ENCODE measurements at places on chromosomes 5 and 9.

DNA sequence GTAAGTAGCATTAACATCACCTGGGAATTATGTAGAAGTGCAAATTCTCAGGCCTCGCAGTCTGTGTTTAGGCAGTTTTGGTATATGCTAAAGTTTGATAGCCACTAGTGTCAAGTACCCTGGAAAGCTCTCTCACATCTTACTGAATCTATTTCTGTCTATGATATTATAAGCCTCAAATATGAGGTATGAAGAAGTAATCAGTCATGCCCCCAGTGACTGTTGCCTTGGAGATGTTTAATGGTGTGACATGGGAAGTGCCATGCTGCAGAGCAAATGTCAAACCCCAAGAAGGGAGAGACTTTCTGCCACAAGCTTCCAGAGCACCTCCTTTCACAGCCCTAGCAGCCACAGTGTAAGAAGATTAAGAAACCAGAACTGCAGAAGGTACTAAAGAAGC, 9.8 kb upstream of the PDE8B start:
- DNase-seq = no peak

DNA sequence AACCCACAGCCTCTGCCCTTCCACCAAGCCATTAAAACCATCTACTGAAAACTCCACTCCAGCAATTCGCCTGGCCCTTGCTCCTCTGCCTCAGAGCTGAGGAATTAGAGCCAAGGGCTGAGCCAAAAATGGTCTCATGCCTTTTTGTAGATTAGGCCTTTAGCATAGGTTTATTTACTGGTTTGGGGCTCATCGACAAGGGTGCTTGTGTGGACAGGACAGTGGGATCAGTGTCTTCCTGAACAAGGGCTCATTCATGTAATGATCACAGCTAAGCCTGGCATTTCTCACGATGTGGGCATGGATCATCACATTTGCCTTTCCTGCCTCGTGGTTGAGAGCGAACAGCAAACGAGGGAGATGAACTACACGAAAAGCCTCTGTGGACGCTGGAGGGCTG, 59.2 kb upstream of the PHF24 start:
- DNase-seq = no peak

DNA sequence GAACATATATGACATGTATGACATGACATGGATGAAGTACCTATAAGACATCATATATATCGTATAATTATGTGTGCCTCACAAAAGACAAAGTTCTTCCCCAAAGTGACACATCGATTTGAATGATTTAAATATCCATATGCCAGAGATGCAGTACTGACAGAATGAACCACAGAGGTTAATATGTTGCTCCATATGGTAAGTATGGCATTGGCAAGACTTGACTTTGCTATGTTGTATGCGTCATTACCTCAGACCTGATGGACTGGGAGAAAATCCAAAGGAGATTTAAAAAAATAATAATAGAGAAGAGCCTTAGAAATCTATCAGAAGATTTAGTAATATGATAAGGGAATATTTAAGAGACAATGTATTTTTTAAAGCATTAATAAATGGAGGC, 263.2 kb downstream of the PJA2 start:
- DNase-seq = no peak

DNA sequence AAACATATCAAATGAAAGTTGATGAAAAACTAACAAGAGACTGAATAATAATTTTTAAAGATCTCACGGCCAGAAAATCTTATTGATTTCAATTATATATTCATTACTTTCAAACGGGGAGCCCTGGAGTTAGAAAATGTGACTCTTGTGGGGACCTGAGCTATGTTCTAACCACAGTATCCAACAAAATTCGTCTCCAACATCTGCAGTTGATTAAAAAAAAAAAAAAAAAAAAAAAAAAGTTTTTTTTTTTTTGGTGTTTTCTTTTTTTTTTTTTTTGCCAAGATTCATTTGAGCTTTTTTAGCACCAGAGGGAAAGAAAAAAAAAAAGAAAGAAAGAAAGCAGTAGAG, 144.3 kb upstream of the PIK3R1 start:
- DNase-seq = no peak

- DNase-seq = no peak
Measured at GRCh38 chr5:76299592-76299991, 103.5 kb upstream of the IQGAP2 start.

DNA sequence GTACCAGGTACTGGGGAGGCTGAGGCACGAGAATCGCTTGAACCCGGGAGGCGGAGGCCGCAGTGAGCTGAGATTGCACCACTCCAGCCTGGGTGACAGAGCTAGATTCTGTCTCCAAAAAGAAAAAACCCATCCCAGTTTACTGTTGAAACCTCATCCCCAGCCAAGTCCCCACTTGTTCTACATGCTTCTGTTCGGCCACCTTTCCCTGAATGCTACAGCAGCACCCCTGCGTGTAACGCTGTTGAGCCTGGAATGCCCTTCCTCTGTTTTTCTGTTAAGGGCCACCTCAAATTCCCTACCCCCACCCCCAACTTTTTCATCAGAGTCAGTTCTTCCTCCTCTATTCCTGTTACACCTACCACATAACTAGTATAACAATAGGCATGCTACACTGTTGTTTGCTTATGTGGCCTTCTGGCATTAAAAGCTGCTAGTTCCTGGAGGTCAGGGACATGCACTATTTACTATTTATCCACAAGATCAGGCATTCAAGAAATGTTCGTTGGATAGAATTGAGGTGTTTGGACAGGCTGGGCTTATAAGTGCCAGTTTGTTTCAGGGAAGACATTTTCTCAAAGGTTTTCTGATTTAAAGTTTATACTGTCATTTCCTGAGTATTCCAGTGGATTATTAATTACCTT, 47.1 kb upstream of the C5orf47 start:
- no peak for DNase-seq

Data from H54 (cell line).